ENCODE measurements at places on chromosomes 6 and 20.

DNA sequence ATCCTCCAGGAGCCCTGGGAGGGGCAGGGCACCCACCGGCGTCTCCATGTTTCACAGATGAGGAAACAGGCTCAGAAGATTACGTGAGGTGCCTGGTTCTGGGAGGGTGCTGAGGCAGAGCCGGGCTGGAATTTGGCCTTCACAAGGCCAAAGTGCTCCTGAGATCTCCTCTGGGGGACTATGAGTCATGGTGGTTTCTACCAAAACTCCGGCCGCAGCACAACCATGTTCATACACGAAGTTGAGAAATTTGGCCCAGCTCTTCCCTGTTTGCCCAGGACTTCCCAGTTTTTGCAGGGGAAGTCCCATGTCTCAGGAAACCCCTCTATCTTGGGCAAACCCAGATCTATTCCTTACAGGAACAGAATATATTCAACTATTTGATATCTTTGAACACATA is 172.9 kb upstream of the CDYL start:
- DNase-seq, result no peak

DNA sequence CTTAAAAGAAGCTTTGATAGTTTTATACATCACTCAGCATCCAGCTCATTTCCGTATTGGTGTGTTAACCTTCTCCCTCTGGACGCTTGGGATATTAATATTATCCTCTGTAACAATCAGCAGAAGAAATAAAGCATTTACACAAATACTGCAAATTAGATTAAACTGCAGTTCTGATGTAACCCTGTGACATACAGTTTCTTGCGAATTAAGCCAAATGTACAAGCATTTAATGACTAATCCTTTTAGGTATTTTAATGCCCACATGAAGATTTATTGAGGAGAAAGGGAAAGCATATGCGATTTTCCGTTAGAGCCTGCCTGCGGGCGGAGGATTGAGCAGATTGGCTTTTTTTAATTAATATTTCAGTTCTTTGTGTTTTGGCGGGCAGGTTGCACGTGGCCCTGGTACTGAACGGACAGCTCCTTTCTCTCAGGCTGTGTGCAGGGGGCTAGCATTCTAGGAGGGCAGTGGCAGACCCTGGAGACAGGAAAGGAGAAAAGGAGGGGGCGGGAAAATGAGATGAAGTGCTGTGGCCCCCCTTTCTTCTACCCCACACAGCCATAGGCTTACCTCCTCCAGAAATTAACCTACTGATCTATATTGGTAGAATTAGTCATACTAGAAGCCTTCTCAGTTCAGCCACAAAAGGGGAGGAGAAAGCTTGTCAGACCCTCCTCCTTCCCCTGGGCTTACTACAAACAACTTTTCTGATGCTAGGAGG is 14.1 kb upstream of the TFAP2D start:
- no peak for DNase-seq

- DNase-seq, result no peak
Measured at GRCh38 chr6:5506597-5506996, 245.3 kb downstream of the FARS2 start.

DNA sequence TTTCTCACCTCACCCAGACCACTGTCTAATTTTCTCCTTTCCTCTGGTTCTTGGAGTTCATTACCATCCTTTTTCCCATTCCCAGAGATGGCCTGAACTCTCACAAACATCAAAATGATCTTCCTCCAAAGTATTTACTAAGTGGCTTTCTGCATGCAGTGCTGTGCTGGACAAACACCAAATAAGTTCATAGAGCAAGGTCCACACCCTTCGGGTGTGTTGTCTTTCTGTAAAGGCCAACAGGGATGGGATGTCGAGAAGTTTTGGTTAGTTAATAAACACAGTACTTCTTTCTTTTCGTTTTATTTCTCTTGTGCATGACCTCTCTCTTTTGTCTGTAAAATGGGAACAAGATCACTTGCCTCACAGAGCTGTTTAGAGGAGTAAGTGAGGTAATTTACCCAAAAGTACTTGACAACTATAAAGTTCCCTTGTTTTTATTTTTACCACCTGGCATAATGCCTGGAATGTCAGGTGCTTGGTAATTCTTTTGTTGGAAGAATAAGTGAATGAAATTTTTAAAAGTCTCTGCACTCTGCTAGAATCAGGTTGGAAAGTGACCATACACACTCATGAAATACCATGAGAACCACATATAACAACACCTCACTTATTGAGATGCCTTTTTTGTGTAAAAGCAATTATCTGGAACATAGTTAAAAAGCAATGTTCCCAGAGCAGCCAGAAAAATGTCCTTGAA is 22.8 kb upstream of the CCN6 start:
- DNase-seq, result no peak

DNA sequence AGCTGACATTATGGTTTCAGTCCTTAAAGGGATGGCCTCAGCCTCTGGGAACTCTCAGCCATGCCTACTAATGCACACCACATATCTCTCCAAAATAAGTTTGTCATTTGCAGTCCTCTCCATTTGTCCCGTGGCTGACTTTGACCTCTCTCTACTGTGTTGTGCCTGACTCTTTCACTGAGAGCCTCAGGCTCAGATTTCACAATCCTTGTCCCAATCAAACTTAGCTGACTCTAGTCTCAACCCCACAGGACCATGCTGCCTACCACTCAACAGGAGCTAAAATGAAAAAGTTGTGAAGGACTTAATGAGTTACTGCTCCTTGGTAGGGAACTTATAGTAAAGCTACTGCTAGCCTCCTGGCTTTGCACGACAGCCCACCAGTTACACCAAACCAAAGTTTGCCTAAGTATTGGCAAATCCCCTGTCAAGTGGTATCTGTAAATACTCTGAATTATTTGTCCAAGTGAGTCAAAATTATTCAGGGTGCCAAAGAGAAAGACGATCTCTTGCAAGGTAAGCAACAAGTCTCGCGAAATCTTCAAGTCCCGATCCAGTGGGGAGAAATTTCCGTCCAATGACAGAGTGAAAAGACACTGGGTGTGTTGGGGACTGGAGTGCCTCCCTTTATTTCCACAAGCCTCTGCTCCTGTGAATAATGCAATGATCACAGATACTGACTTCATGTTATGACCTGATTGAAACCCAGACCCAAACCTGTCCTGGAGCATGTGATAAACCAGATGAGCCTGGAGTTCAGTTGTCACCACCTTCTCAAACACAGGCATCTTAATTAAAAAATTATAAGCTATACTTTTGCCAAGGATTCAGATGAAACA is 124.4 kb upstream of the FOXQ1 start:
- DNase-seq, result no peak

DNA sequence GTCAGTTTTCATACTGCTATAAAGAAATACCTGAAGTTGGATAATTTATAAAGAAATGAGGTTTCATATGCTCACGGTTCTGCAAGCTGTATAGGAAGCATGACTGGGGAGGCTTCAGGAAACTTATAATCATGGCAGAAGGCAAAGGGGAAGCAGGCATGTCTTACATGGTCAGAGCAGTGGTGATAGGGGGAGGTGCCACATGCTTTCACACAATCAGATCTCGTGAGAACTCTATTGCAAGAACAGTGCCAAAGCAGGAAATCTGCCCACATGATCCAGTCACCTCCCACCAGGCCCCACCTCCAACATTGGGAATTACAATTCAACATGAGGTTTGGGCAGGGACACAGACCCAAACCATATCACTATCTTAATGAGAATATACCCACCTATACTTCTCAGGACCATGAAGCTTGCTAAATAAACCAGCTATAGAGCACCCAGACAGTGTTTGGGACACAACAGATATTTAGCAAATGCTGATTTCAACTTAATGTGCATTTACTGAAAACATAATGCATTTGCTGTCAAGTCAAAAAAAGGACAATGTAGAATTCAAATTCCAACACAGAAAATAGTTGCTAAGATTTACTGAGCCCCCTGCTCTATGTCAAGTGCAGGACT is 63.8 kb downstream of the TNFRSF21 start:
- DNase-seq, result no peak

- DNase-seq, result no peak
Measured at GRCh38 chr6:47762502-47762901, 19.3 kb upstream of the OPN5 start.

GRCh38 chr20:19828232-19828631 is 70.2 kb downstream of the RIN2 start:
- no peak for DNase-seq

DNA sequence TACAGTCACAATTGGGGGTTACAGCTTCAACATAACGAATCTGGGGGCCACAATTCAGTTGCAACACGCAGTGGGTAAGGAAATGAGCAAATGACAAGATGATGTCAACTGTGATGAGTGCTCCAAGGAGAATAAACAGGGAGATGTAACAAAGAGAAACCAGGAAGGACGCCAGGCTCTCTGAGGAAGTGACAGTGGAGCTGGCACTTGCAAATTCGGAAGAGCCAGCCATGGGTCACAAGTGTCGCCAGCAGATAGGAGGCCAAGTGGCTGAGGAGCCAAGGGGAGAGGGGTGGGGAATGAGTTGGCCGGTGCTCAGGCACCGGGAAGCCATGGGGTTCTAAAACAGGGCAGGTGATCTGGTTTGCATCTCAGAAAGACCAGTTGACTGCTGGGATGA is 136.4 kb downstream of the EYA2 start:
- DNase-seq, result no peak

DNA sequence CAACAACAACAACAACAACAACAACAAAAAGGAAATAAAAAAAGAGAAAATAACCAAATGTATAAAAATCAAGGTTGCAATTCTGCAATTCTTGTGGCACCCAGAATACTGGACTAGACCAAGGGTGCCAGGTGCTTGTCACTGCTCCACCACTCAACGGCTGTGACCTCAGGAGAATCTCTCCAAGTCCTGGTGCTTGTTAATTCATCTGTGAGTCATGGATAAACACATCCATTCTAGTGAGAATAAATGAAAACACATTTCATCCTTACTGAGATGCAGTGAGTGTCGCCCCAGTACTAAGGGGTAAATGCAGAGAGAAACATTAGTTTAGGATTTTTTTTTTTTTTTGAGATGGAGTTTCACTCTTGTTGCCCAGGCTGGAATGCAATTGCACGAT is 32.0 kb downstream of the HLA-C start:
- DNase-seq, result no peak

DNA sequence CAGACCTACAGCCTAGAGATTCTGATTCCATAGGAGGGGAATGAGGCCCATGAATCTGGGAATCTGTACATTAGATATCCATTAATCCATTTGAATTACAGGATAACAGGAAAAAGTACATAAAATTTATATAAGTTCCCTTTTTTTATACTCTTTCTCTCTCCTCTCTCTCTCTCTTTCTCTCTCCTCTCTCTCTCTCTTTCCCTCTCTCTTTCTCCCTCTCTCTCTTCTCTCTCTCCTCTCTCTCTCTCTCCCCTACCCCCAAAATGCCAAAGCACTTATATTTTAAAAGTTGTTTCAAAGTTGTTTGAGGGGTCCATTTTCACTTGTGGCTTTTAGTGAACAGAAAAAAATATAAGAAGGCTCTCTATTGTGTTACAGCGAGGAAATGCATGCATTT is 15.1 kb downstream of the TSHZ2 start:
- DNase-seq, result no peak

DNA sequence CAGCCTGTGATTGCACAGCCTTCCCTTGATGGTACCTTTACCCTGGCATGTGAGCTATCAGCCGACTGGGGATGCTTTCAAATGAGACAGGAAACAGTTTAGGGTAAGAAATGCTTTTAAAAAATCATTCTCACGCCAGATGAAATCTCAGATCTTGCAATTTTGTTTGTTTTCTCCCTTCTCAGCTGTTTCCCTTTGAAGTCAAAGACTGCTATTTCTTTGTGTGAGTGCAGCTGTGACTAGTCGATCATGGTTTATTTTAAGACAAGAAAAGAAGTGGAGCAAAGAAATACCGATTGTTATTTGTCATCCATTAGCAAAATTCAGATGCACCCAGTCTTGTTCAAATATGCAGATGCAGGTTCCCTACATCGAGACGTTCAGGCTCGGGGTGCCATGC is 489.7 kb downstream of the QKI start:
- DNase-seq, result no peak

DNA sequence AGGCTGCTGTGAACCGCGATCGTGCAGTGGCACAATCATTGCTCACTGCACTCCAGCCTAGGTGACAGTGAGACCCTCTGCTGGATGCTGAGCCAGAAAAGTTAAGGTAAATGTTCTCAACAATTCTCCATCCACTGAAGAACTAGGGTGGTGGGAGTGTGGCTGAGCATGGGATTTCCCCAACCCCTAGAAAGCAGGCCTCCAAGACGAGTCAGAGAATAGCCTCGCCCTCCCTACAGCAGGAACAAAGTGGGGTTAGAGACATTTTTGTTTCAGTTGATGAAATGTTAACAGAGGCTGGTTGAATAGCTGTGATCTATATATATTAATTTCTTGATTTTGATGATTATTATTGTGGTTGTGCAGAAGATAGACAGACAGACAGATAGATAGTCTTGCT is 6.1 kb upstream of the ALDH8A1 start:
- no peak for DNase-seq

DNA sequence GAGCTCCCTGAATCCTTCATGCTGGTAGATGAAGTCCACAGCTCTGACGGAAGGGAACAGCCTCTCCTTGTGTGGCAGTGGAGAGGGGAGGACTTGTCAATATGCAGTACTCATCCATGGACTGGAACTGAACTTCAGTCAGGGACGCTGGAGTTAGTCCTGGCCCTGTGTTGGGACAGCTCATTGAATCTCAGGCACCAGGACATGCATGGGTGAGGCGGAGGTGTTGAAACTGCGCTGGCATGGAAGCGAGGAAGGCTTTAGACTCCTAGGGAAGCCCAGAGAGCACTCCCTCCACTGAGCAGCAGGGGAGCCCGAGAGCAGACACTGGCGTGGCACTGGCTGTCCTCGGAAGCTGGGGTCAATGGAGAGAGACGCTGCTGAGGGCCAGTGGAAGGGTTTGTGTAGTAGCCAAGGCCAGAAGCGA is 161.3 kb upstream of the GGTLC1 start:
- peak; percentile 61 for DNase-seq

GRCh38 chr6:129586815-129587214 is 123.2 kb downstream of the ARHGAP18 start:
- DNase-seq, result no peak

GRCh38 chr6:73421534-73421933 is 26.9 kb downstream of the DDX43 start:
- no peak for DNase-seq

DNA sequence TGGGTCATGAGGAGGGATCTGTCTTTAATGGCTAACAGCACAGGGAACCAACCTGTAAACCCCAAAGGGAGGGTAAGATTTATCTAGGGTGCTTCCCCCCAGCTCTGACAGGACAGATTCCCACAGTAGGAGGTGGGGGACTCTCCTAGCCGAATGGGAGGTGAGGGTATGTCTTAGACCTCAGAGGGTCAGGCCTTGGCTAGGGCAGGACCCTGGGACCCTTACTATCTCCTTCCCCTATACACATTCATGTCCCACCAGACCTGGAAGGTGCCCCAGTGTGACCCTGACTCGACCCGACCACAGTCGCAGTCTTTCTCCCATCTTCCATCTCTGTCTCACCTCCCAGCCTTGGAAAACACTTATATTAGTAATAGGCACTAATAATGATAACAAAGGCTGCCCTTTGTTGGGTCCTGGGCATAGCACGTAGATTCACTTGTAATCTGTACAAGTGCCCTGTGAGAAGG is 36.8 kb downstream of the VEGFA start:
- DNase-seq, result no peak

- no peak for DNase-seq
Measured at GRCh38 chr20:31945785-31946184, 6.1 kb downstream of the PDRG1 start.

- no peak for DNase-seq
Measured at GRCh38 chr6:83436674-83437073, 5.8 kb upstream of the ME1 start.

Data from D341Med (cell line).